ENCODE measurements at places on chromosomes 5 and 9. TPM values are rescaled to one million over a fixed set of nuclear protein-coding genes. Genes with fewer than 3 reads are reported as not detected.

GRCh38 chr9:123164285-123164684 is 104.1 kb downstream of the STRBP start:
- H3K4me1 ChIP-seq: peaks cover 13% of the 10 kb centered on the region
- H3K27ac ChIP-seq: no peak overlapping the region
- no peak for DNase-seq
- no peak overlapping the region for H3K4me3 ChIP-seq

- no peaks in the 10 kb centered on the region for H3K27me3 ChIP-seq
- DNase-seq: no peak
- no peaks in the 10 kb centered on the region for H3K4me1 ChIP-seq
Observed at GRCh38 chr9:3058409-3058808, 214.5 kb upstream of the PUM3 start.

DNA sequence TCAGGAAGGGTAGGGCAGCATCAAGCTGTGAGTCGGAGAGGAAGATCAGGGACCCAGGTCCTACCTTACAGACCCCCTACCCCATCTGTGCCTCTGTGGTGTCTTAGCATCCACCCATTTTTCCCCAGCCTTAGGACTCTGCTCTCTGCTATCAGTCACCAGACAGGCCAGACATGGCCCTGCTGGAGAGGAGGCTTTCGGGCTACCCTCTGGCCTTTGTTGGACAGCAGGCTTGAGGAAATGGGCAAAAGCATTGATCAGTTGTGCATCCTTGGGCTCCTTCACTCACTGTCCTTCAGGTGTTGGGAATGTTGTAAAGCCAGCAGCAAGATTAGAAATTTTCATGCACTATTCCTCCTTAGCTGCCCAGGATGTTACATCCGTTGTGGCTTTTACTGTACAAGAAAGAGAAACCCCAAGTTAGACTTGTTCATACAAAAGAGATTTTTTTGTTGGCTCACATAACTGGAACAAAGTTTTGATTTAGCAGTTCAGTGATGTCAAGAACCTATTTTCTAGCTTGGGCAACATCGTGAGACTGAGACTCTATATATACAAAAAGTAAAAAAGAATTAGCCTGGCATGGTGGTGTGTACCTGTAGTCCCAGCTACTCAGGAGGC is 17.4 kb upstream of the TNFAIP8 start:
- H3K36me3 ChIP-seq: peaks cover 8% of the 10 kb centered on the region
- no peak for DNase-seq
- peaks cover 60% of the 10 kb centered on the region for H3K4me1 ChIP-seq
- H3K27ac ChIP-seq: peak overlapping the region; percentile 95

DNA sequence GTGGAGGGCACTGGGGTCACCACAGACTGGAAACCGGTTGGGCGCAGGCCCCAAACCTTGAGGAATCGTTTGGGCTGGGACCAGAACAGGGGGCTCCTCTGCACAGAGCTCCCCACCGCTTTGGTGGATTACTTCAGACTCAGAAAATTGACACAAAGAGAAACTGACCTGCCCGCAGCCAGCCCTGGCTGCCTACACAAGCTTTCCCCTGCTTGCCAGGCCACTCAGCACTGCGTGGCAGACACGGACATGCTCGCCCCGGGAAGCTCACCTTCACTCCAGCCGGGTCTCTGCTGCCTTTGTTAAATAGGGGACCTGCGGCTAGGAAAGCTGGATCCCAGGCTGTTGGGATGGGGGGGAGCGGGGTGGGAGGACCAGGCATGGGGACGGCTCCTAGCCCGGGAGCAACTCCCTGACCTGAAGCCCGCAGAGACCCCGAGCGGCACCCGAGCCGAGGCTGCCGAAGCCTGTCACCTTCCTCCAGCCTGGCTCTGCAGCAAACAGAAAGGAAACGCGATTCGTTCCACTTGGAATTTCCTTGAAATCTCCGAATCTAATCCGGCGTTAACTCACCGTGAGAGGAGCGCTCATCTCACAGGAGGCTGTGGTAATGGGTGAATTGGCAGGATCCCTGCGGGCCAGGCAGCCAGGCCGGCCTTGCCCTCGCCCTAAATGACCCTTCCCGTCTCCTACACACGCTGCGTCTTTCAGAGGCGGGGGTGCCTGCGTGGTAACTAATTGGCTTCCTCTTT is 8.8 kb downstream of the PAX5 start:
- H3K4me3 ChIP-seq: peak overlapping the region; percentile 67
- H3K36me3 ChIP-seq: peaks cover 6% of the 10 kb centered on the region
- no peak for DNase-seq
- H3K27ac ChIP-seq: no peak overlapping the region

- peaks cover 92% of the 10 kb centered on the region for H3K4me1 ChIP-seq
- H3K27ac ChIP-seq: peak overlapping the region; percentile 82
- peaks cover 4% of the 10 kb centered on the region for H3K36me3 ChIP-seq
- no peak overlapping the region for H3K4me3 ChIP-seq
- no peak for DNase-seq
Observed at GRCh38 chr9:20320921-20321320, 301.4 kb downstream of the MLLT3 start.

DNA sequence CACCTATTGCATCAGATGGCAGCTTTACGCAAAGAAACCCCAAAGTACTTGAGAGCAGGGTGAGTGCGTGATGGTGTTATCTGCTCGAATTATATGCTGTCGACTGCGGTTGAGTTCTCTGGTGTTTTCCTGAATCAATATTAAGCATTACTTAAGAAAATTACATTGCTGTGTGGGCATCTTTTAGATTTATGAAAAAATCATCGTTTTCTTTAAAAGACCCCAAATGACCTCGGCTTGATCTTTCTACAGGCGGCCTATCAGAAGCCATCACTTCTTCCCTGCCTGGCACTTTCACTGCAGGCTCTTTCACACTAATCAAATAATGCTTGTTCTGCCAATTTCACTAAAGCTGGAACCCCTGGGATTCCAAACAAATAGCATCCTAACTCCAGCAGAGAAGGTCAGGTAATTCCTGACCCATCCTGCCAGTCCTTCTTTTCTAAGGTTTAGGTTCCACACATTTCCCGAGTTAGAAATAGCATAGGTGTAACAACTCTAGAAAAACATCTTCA is 1.7 kb downstream of the UBE2QL1 start:
- H3K4me3 ChIP-seq: peak overlapping the region; percentile 77
- H3K4me1 ChIP-seq: peaks cover 13% of the 10 kb centered on the region
- H3K27ac ChIP-seq: no peak overlapping the region
- H3K36me3 ChIP-seq: no peaks in the 10 kb centered on the region
- H3K27me3 ChIP-seq: peaks cover 41% of the 10 kb centered on the region

DNA sequence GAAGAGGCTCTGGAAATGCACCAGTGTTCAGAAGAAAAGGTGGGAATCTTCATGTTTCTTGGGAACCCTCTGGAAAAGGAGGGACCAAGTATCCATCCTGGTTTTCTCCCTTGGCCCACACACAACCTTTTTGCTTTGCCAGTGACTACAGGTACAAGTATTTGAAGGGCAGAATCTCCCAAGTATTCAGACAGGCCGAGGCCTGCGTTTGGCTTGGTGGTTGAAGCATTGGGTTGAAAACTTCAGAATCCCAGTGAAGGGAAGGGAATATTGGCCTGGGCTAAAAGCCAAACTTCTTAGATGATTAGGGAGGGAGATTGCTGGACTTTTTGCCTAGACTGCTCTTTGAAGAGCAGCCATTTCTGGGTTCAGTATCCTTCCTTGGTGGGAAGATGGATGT is 71.9 kb downstream of the UBAP1 start:
- no peak overlapping the region for H3K27ac ChIP-seq
- H3K36me3 ChIP-seq: peaks cover 58% of the 10 kb centered on the region
- no peak for DNase-seq
- H3K4me3 ChIP-seq: no peak overlapping the region

DNA sequence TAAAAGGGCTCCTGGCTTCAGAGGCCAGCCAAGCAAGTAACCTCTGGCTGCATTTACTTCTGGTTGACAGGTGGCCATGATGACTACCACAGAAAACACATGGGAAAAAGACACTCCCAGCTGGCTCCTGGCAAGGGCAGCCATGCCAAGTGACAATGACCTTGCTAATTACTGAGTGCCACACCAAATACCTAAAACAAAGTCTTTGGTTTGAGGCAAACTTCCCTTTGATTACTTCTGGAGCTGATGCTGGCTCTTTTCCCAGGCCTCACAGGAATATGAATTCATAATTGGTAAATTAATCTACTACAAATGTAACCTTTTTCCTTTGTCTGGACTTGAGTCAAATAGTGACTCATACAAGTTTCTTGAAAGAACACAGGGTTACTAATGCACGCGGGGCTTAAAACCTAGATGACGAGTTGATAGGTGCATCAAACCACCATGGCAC is 61.0 kb downstream of the LPAR1 start:
- H3K4me1 ChIP-seq: no peaks in the 10 kb centered on the region
- H3K36me3 ChIP-seq: no peaks in the 10 kb centered on the region
- no peak for DNase-seq
- no peaks in the 10 kb centered on the region for H3K27me3 ChIP-seq

DNA sequence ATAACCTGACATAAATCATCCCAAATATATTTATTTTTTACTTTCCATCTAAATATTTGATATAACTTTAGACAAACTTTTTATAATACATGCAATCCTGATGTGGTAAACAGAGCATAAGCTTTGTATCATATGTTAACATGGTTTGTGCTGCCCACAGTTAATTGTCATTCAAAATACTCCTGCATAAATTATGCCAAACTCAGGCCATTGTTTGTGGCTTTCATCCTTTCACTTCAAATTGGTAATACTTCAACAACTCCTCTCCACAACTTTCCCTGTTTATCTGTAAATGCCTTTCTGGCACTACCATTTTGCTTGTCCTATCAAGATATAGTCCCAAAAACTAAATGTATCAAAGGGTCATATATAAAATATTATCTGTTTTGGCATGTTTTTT is 586.7 kb downstream of the HINT1 start:
- no peaks in the 10 kb centered on the region for H3K4me1 ChIP-seq
- DNase-seq: no peak
- no peak overlapping the region for H3K27ac ChIP-seq

DNA sequence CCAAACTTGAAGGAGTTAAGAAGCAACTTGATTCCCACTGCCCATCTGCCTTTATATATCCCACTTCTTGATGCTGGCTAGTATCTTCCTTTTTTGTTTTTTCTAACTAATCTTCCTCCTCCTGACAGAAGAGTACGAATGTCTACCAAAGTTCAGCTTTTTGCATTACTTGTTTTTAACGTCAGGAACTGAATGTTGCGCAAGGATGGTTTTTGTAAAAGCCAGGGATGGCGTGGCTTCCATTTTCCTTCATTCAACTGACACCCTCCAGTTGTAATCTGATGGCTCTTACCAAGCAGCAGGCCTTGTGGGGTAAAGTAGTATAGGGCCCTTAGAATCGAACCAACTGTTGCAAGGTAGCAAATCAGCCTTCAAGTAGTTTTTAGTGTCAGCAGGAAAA is 70.8 kb upstream of the GPR151 start:
- peaks cover 18% of the 10 kb centered on the region for H3K27me3 ChIP-seq
- no peak overlapping the region for H3K27ac ChIP-seq
- no peak for DNase-seq
- H3K4me1 ChIP-seq: no peaks in the 10 kb centered on the region

DNA sequence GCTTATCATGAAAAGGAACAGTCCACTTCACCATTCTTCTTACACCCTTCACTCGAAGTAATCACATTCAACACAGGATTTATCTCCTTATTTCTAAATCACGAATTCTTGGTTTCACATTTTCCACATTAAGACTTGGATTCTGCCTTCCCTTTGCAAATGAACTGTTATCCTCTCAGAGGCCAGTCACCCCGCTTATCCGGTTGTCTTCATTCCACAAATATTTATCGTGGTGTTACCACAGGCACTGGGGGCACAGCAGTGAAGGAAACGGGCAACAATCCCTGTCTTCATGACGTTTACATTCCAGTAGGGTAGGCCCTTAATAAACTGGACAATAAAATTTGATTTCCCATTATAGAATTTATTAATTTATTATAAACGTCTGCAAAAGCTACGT is 284.2 kb downstream of the DENND1A start:
- no peak for DNase-seq
- H3K4me1 ChIP-seq: peaks cover 4% of the 10 kb centered on the region
- H3K4me3 ChIP-seq: no peak overlapping the region
- no peaks in the 10 kb centered on the region for H3K27me3 ChIP-seq
- H3K27ac ChIP-seq: no peak overlapping the region

GRCh38 chr9:136105398-136106135 is 10.5 kb upstream of the NACC2 start:
- H3K36me3 ChIP-seq: no peaks in the 10 kb centered on the region
- peaks cover 49% of the 10 kb centered on the region for H3K4me1 ChIP-seq
- no peaks in the 10 kb centered on the region for H3K27me3 ChIP-seq
- no peak for DNase-seq
- H3K4me3 ChIP-seq: peak overlapping the region; percentile 72

DNA sequence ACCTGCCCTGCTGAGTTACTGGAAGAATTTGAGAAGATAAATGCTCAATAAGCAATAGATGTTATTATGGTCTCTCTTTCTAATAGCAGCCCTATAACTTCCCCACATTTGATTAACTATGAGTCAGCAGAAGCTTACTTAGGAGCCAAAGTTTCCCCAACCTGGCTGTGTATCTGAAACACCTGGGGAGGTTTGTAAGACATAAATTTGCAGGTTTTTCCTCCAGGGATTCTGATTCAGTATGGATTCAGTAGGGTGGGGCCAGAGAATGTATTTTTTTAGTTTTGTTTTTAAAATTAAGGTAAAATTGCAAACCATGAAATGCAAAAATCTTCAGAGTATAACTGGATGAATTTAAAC is 44.9 kb upstream of the GNPDA1 start:
- H3K27me3 ChIP-seq: no peaks in the 10 kb centered on the region
- no peak for DNase-seq
- H3K4me3 ChIP-seq: no peak overlapping the region
- H3K27ac ChIP-seq: no peak overlapping the region
- H3K4me1 ChIP-seq: peaks cover 17% of the 10 kb centered on the region
- H3K36me3 ChIP-seq: no peaks in the 10 kb centered on the region

DNA sequence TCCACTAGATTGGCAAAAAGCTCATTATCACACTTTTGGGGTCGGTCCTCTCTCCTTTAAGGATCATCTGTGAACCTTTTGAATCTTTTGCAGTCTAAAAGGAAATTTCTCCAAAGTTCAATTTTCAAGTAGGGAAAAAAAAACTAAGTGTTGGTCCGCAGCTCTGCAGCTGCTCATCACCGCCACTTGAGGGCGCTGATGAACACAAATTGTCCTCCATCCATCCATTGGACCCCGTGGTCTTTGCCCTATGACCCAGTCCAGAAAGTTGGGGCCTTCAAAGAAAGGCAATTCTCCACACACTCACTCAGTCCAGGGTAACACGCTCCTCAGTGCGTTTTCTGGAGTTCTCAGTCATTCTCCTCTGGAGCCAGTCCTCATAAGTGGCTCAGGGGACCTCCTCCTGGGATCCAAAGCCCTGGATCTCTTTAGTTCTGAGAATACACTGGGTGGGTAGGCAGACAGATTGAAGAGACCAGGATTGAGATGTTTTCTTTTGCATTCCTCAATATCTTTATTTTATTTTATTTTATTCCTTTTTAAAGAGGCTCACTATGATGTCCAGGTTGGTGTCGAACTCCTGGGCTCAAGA is 63.6 kb upstream of the SLC28A3 start:
- no peaks in the 10 kb centered on the region for H3K27me3 ChIP-seq
- DNase-seq: no peak
- H3K36me3 ChIP-seq: no peaks in the 10 kb centered on the region
- H3K4me1 ChIP-seq: no peaks in the 10 kb centered on the region
- H3K27ac ChIP-seq: no peak overlapping the region

PSMB7 gene
- 173 TPM for polyA plus RNA-seq

IFNB1 gene
- polyA plus RNA-seq: not detected

NIPAL4 gene
- not detected for polyA plus RNA-seq
